ENCODE measurements at places on chromosomes 5 and 9.

- no peak for DNase-seq
Measured at GRCh38 chr9:69759021-69759420, 790 bp downstream of the PTAR1 start.

- DNase-seq = no peak
Measured at GRCh38 chr9:5500441-5501235, 9.7 kb upstream of the PDCD1LG2 start.

DNA sequence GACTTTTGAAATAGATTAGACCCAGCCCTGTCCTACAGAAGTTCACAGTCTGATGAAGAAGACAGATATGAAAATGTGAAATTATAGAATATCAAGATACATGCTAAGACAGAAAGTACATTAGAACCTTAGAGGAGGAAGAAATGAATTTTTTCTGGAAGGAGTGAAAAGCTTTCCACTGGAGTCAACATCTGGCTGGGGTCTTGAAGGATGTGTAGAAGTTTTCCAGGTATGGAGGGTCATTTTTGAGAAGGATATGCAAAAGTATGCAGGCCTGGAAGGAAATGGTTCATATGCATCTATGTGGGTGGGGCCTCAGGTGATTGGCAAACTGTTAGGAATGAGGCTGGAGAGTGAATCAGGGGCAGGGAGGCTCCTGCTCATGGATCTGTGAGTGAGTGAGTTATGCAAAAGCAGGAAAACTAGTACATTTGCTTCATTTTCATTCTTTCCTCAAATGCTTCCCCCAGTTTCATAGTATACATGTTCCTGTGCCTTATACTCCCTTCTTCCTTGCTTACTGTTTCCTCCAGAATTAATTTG is 142.3 kb downstream of the GRIA1 start:
- DNase-seq = no peak

DNA sequence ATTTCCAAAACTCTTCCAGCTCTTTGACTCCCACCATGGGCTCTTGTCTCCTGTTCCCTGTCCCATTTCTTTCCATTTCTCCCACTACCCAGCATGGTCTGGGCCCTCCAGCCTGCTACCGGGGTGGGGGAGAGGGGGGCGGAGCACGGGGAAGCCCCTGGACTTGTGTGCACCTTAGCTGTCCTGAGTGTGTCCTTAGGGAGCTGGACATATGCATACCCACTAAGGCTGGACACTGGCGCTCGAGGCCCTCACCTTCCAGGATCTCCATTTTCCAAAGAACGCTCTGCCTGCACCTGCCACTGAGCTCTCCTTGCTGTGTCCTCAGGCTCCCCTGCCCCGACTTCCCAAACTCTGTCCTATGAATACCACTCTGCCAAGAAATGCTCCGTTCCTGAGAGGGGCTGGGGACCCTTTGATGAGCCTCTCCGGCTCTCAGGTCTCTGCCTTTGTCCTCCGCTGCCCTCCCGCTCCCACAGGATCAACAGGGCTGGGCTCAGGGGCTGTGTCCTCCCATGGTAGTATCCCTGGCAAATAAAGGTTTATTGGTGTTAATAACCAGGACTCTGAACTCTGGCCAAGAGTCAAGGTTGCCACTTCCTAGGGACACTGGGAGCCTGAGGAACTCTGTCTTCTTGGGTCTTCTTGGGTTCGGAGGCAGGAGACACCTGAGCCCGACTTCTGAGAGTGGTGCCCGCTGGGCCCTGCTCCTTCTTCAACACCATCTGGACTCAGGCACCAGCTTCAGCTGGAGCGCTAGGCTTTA is 831 bp upstream of the SHROOM1 start:
- no peak for DNase-seq

GRCh38 chr5:89067362-89067761 is 184.4 kb upstream of the MEF2C start:
- DNase-seq = no peak

- no peak for DNase-seq
Measured at GRCh38 chr9:69818750-69819345, 1.8 kb upstream of the CFAP95 start.
